NCI-H1436 treated with DMSO at 0.1 percent for 48 hours (cell line): ENCODE measurements at places on chromosomes 3 and 15.

GRCh38 chr3:141346007-141346406 is 22.3 kb upstream of the ZBTB38 start:
- no peak for DNase-seq

- DNase-seq, result no peak
These were observed 141.9 kb upstream of the SGO1 start for GRCh38 chr3:20327889-20328288.

- no peak for DNase-seq
These were observed 189.6 kb upstream of the MLF1 start for GRCh38 chr3:158381262-158381868.

DNA sequence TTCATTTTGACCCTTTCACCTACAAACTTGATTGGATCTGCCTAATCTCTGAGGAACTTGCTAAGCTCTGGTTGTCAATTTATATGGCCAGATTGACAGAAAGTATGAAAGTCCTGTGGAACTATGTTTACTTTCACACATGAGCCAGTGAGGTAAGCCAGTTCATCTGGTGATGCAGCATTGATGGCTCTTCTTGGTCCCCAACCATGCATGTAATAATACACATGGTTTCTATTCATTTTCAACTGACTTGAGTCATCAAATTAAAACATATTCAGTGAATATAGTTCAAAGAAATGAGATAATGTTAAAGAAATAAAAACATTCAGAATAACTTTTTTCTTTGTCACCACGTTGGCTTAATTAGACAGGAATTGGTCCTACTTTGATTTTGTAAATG is 336.1 kb upstream of the THBS1 start:
- no peak for DNase-seq

GRCh38 chr3:135213822-135214221 is 418.8 kb downstream of the EPHB1 start:
- DNase-seq, result no peak

GRCh38 chr15:63726491-63726890 is 107.3 kb downstream of the HERC1 start:
- no peak for DNase-seq
